ENCODE measurements at places on chromosomes 2 and 18. TPM values are rescaled to one million over a fixed set of nuclear protein-coding genes. Genes with fewer than 3 reads are reported as not detected.

Gene SULT1C2
- total RNA-seq = 0.63 TPM

Gene PPP1R1C
- 0.58 TPM for total RNA-seq

Gene SIGLEC15
- 0.09 TPM for total RNA-seq

Gene ITM2C
- 35.2 TPM for total RNA-seq

Gene OSR1
- total RNA-seq = 2.7 TPM

Gene PLCD4
- 0.58 TPM for total RNA-seq

Gene DSC3
- total RNA-seq = 0.06 TPM

Gene CHRND
- total RNA-seq = 0.22 TPM

Gene RBMS1
- 6.7 TPM for total RNA-seq

Gene NR4A2
- 2.1 TPM for total RNA-seq

Gene CD8B
- total RNA-seq = 0.92 TPM

Gene RNF152
- 7.2 TPM for total RNA-seq

Gene FAM124B
- total RNA-seq = 0.78 TPM

Gene FSHR
- total RNA-seq = not detected

Gene RAPGEF4
- total RNA-seq = 4.0 TPM

Gene SERPINB12
- total RNA-seq = not detected

Gene SERPINB2
- total RNA-seq = 9.7 TPM

Gene HOXD10
- not detected for total RNA-seq

Gene TNFAIP6
- 0.55 TPM for total RNA-seq

Gene SLC19A3
- total RNA-seq = 3.9 TPM

Gene KIAA2012
- not detected for total RNA-seq

Gene BIN1
- total RNA-seq = 21.3 TPM

Gene FTCDNL1
- 2.4 TPM for total RNA-seq

Gene LHCGR
- not detected for total RNA-seq

Gene CPO
- 0.14 TPM for total RNA-seq

Gene SP5
- total RNA-seq = 0.08 TPM

Gene RIT2
- total RNA-seq = not detected

Gene DCC
- 0.28 TPM for total RNA-seq

Gene SGPP2
- 3.9 TPM for total RNA-seq

Gene ATF2
- total RNA-seq = 28.0 TPM

Data from pancreas (tissue), 10 donors.